ENCODE measurements at places on chromosomes 11 and 22.

GRCh38 chr11:75087319-75088305 lies 9.1 kb downstream of the OR2AT4 start:
- DNase-seq = no peak

DNA sequence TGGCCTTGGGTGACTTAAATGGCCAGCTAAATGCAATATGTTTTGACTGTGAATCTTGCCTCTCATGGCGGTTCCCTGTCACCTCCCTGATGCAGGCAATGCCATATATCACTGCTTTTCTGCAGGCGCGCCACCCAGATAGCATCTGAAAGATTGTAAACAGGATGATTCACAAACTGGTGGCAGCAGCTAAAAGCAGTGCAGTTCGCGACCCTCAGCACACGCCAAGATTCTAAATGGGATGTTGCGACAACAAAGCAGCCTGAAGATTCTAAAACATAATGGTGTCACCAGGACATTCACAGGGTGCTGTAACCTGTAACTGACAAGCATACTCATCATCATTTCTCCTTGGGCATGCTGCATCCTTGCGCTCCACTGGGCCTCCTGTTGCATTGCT lies 440.4 kb upstream of the CADM1 start:
- DNase-seq = no peak

- DNase-seq = no peak
Measured at GRCh38 chr22:41308544-41308947, 7.2 kb downstream of the ZC3H7B start.

DNA sequence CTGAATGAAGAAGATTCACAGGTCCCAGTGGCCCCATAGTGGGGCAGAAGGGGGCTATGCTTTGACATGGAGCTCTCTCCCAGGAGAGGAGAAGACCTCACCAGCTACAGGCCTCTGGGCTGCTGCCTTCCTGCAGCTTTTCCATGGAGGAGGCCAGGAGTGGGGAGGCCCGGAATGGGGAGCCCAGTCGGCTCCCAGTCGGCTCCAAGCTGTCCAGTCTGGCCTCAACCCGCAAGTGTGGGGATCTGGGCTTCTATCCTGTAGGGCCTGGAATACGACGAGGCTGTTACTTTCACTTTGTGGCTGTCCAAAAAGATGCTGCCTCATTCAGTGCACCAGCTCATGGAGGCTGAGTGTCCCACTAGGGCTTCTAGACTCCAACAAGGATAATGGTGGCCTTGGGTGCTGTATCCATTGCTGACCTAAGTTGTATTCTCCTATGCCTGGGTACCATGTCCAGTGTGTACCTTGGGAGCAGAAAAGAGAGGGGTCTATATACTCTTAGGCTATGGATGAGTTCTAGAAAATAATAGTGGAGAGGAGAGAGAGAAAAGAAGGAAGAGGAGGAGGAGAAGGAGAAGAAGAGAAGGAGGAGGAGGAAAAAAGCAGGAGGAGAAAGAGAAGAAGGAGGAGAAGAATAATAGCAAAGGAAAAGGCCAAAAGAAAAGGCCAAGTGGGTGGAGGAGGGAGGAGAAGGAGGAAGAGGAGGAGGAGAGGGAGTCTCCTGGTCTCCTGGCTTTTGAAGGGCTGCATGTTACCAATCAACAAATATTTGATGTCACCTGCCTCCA lies 1.1 kb downstream of the MYO18B start:
- no peak for DNase-seq

DNA sequence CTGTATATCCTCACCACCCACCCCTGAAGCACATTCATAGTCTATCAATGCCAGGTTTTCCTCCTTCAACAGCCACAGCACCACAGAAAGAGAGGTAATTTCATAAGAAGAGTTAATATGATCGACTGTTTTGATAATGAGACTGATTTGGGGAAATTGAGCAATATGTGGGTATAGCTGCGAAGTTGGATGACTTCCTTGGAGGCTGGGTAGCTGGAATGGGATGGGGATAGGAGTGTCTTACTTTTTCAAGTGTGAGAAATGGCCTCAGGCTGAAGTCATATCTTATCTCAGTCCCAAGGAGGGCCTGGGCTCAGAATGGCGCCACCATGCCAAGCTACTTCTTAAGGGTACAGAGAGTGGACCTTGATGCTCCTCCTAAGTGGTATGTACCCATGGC lies 187.6 kb upstream of the CCDC90B start:
- no peak for DNase-seq

DNA sequence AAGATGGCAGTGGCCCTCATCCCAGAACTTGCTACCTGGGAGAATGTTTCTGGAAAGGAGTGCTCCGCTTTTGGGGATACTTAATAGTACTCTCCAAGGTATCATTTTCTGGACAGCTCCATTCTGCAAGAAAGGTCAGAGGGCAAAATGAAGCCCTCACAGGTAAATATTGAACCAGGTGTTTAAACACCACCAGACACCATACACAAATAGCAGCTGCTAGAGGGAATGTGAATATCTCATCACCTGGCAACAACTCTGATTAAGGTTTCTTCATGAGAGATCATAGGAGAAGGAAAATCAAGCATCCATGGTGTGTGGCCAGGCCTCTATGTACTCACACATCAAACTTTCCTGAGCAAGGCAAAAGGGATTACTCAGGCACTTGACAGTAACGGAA lies 226.1 kb upstream of the FAT3 start:
- DNase-seq = no peak

- DNase-seq = no peak
Measured at GRCh38 chr11:34235189-34235588, 122.6 kb downstream of the ABTB2 start.

DNA sequence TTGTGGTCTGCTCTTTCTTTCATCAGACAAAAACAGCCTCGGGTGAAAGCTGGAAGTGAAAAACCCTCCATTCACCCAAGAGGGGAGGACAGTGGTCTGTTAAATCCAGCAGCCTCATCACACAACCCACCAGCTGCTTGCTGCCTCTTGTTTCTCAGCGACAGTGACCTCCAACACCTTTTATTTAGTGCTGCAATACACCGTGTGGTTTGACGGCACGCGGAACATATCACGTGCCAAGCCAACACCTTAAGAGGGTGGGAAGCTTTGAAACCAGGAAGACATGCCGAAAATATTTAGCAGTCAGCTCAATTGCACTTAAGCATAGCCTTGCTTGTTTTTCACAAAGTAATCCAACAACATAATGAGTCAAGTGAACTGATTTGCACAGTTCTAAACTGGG lies 39.8 kb upstream of the POGLUT3 start:
- no peak for DNase-seq

GRCh38 chr11:77049026-77049425 lies 14.8 kb downstream of the B3GNT6 start:
- no peak for DNase-seq

DNA sequence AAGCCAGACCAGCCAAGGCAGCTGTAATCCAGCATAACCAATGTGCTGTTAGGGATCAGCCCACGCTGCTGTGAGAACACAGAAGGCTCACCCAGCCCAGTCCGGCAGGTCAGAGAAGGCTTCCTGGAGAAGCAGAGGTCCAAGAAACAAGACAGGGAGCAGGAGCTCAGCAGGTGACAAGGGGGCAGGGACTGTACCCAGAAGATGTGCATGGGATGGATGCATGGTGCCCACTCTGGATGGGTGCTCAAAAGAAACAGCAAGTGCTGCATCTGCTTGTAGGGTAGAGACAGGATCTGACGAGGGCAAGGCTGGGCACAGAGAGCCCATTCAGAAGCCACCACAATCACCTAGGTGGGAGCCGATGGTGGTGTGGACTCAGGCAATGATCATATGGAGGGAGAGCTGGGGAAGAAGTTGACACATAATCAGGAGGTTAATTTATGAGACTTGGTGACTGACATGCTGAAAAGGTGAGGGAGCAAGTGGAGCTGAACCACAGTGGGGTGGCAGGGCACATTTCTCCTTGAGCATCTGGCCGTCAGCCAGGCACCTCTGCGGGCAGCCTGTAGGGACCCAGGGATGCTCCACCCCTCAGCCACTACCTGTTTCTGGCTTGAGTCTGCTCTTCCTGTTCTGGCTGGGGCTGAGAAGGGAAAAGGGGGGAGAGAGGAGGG lies 102.3 kb upstream of the DRD2 start:
- no peak for DNase-seq

DNA sequence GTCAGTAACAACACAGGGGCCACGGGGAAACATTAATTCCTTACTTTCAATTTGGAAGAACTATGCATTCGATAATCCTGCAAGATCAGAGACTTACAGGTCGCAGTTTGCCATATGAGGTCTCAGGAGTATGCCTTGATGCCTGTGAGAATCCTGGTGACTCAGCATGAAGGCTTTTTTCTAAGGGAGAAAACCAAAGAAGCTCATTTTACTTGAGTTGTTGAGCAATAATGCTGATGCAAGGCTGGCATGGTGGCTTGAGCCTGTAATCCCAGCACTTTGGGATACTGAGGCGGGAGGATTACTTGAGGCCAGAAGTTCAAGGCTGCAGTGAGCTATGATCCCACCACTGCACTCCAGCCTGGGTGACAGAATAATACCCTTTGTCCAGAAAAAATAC lies 26.6 kb downstream of the ATG16L2 start:
- no peak for DNase-seq

GRCh38 chr11:45021692-45022141 lies 71.0 kb upstream of the TP53I11 start:
- DNase-seq = no peak

DNA sequence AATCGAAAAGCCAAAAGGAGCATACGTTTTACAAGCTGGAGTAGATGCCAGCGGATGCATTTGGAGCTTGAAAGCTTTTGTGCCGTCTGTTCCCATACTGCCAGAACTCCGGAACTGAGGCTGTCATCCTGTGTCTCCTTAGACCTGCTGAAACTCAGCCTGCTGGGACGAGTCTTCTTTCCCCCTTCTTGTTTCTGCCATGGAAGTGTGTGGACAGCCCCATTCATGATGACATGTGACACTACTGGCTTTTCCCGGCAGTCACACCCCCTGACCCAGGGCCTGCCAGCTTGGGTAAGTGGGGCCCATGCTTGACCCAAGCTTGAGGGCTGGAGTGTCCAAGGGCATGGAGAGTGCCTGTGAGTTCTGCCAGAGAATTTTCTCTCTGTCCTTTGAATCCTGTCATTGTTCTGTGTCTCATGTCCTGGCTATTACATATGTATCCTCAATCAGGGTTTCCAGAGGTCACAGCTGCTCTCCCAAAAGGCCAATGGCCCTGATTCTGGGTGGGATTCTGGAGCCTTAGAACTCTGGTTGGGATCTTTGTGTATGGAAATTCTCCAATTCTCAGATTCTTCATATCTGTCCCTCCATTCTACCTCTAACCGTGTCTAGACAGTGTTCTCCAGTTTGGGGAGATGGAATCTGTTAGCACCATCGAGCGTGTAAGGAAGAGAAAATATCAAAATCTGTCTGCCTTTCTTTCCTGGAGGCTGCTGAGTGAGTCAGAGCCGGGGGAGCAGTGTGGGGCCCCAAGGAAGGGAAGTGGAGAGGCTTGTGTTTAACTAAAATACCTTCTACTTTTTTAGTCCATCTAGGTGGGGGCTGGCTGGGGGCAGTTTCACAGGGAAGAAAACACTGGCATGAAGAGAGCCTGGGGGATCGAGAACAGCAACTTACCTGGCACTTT lies 73.2 kb downstream of the KIAA1671 start:
- DNase-seq = no peak

GRCh38 chr11:26086028-26086427 lies 245.9 kb upstream of the ANO3 start:
- no peak for DNase-seq

DNA sequence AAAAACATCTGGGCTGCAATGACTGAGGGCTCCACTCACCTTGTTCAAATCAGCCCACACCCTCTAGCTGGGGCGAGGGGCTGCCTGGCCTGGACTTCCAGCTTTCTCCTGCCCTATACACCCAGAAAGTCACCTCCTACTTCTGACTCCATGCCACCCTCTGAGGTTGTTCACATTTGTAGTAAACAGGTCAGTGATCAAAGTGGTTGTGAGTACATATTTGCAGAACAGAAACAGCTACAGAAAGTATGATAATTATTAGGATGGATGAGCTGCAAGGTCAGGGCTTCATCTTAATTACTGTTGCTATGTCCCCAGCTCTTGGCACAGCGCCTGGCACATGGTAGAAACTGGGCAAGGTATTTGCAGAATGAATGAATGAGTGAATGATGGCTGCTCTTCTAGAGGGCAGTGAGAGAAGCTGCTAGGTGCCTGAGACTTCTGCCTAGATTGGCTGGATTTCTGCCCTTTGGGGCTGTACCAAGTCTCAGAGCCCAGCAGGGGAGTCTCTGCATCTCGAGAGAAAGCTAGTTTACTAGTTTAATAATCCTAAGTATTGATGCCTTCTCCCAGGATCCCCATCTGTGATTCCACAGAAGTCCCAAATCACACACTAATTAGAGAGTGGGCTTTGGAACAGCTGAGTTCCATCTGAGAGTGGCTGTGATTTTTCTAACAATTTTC lies 36.0 kb downstream of the SYT13 start:
- DNase-seq = peak; percentile 38

DNA sequence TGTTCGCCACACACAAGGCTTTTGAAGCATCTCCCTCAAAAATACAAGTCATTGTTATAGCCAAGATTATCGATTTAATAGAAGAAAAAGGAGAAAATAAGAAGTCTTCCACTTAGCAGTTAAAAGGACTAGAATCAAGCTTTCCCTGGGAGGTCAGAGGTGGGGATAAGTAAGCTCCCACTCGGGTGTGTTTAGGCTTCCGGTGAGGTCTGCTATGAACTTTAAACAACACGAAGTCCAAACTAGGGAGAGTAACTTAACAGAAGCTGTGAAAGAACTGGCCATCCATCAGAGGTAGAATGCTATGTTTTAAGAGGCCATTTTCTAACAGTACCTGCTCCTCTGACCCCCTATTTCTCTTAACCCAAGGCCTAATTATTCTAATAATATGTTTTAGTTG lies 91.4 kb upstream of the APOA1 start:
- DNase-seq = no peak

DNA sequence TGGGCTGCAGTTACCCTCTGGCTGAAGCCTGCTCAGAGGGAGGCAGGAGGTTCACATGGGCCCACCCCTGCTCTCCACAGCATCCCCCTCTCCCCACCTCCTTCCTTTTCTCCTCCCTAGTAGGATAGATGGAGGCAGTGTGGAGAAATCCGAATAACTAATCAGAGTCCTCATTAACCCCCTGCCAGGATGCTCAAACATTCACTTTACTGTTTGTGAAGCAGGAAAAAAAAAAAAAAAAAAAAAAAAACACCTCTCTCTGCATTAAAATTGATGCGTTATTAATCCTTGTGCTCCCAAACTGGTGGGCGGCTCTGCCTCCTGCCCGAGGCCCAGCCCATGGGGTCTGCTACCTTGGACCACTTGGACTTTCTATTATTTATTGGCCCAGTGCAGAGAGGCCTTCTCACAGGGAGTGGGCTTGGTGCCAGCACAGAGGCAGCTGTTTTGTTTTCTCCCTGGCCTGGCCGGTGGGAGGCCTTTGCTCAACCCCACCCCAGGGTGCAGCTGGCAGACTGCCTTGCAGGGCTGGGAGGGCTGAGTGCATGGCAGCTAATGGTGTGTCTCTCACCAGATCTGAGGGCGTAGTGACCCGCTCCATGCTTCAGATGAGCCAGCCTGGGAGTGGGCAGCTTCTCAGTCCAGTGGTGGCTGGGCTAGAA lies 150.7 kb downstream of the PKNOX2 start:
- no peak for DNase-seq
